ENCODE measurements at places on chromosomes 5 and 9.

GRCh38 chr5:147750065-147750464, 32.5 kb downstream of the JAKMIP2 start:
- DNase-seq: no peak

GRCh38 chr9:73613092-73613701, 461.5 kb downstream of the ANXA1 start:
- DNase-seq: no peak

- no peak for DNase-seq
Measured at GRCh38 chr5:160787240-160787639, 64.8 kb downstream of the ATP10B start.

GRCh38 chr9:117665601-117666385, 38.4 kb upstream of the TLR4 start:
- no peak for DNase-seq

GRCh38 chr5:71587766-71588532, 809 bp downstream of the MCCC2 start:
- DNase-seq: no peak

GRCh38 chr9:87111010-87111409, 163.7 kb upstream of the GAS1 start:
- DNase-seq: no peak

DNA sequence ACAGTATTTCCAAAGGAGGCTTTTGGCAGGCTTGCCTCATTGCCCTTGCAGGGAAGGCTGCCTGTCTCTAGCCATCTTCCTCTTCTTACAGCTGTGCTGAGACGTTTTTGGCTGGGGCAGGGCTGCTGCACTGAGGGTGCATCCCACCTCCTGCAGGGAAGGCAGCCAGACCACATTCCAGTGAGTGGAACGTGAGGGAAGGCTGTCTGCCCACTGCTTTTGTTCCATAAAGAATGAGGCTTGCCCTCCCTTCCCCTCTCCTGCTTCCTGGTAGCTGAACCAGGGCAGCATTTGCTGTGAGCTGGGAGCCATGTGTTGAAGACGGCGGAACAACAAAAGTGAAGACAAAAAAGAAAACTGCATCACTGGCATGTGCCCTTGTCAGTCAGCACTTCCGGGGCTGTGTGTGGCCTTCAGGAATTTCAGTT, 16.8 kb downstream of the MGAT1 start:
- DNase-seq: no peak

DNA sequence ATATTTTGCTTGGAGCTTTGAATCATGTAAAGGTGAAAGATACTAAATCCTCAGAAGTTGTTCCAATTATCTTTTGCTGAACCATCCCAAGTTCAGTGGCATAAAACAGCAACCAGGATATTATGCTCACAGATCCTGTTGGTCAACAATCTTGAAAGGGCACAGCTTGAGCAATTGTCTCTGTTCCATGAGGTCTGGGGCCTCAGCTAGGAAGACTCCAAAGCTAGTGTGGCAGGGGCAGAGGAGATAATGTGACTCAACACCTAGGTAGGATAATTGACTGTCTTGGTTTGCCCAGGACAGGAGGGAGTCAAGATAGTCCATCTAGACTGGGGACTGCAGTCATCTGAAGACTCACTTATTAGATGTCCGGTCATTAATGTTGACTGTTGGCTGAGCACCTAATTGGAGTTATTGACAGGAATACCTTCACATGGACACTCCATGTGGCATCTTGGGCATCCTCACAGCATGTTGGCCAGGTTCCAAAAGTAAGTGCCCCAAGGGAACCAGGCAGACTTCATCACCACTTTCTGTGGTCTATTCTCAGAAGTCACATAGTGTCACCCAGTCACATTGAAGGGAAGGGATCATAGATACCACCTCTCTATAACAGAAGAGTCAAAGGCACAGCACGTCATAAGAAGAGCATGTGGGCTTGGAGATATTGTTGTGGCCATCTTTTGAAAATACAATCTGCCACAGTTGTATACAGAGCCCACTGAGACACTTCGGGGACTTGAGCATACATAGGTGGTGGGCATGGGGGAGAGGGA, 88.4 kb upstream of the GPBP1 start:
- DNase-seq: no peak

DNA sequence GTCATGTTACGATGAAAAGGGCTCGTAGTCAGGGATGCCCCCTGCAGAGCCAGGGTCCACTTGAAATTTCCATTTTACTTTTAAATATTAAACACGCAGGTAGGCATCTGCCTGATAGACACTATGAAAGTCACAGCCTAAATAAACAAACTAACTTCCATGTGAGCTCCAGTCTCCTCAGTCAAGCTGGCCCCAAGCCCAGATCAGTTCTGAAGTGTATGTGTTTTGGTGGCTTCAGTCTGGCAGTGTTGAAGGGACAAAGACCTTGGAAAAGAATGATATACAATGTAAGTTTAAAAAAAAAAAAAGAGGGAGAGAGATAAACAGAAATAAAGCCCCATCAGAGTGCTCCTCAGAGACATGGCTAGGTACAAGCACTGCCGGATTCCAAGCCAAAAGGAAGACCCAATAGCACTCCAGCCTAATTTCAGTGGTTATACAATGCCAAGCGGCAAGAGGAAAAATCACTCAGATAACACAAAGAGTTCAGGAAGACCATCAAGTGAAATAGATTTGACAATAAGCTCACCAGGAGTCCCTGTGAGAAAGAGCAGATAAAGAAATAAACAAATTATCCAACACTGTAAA, 181.0 kb downstream of the BNC2 start:
- no peak for DNase-seq

DNA sequence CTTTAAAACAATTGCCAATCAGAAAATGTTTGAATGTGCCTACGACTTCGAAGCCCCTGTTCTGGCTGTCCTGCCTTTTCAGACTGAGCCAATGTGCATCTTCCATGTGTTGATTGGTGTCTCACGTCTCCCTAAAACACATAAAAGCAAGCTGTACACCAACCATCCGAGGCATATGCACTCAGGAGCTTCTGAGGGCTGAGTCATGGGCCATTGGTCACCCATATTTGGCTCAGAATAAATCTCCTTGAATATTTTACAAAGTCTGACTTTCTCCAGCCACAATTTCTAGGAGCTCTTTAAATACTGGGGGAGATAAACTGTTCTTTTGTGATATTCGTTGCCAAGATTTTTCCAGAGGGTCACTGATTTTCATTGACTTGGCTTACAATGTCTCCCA, 53.9 kb downstream of the C9orf57 start:
- DNase-seq: no peak

GRCh38 chr5:98275980-98276379, 497.5 kb upstream of the RGMB start:
- DNase-seq: no peak

DNA sequence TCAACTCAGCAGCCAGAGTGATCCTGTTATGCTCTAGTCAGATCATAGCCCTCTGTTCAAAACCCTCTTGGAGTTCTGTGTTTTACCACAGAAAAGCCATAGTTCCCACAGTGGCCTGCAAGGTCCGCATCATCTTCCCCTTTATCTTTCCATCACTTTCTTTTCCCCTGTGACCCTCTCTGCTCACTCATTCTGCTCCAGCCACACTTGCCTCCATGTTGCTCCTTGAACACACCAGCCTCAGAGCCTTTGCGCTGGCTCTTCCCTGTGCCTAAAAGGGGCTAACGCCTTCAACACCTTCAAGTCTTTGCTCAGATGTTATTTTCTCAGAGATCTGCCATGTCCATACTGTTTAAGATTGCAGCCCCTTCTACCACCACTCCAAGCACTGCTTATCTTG, 26.3 kb downstream of the CSF2 start:
- no peak for DNase-seq

- peak; percentile 34 for DNase-seq
Measured at GRCh38 chr5:79845448-79846197, 145.4 kb downstream of the MTX3 start.

DNA sequence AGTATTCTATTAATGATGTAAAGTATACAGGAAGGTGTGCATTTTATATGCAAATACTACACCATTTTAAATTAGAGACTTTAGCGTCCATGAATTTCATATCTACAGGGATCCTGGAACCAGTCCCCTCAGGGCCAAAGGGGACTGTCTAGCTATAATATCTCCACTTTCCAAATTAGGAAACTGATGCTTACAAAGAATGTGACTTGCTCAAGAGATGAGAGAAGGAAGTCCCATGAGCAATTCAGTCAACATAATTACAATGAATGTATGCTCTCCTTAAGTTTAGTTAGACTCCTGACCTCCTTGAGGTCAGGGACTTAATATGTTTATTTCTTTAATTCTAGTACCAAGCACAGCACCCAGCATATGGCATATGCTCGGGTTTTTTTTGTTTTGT, 23.7 kb downstream of the NIPBL start:
- DNase-seq: no peak

GRCh38 chr9:86549401-86549811, 195.2 kb upstream of the TUT7 start:
- no peak for DNase-seq

DNA sequence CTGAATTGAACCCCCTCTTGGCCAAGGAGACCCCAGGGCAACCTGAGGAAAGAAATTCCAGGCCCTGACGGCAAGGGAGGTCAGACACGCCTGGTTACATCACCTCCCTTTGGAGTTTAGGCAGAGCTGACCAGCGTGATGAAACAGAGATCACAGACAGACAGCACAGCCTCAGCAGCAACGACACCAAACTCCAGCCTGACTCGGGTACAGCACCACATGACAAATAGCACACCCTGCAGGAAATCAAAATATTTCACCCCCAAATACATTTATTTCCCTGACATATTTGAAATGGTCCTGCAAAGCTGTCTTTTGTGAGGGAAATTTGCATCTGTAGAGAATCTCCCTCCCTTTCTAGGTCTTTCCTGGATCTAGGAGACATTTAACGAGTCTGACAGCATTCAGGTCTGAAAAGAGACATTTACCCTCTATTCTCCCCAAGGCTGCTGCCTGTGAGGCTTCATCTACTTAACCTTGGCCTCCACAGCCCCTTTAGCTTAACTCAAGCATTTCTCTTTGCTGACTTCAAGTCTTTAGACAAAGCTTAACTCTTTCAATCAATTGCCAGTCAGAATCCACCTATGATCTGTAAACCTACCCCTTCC, 2.6 kb downstream of the QSOX2 start:
- DNase-seq: no peak

DNA sequence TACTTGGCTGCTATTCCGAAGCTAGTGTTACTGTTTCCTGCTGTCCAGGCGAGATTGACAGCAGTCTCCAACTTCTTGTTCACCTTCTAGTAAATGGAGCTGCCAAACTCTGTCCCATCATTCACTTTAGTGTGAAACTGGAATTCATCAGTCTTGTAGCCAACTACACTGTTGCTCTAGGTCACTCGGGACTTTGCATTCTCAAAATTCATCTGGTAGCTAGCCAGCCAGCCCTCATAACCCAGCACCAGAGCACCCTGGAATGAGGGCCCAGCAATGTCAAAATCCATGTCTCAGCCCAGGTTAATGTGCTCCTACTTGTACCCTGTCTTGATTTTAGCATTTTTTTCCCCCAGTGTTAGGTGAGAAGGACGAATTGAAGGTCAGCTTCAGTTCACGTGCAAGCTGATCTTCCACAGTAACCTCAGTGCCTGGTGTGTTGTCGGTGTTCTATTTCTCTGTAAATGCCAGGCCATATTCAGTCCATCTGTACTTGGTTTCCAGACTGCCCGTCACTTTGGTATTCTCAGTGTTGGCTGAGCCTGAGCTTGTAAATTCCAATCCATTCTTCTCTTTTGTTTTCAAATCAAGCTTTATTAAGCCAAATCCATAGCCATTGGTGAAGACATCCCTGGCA, 28.9 kb downstream of the ZNF169 start:
- DNase-seq: no peak

- no peak for DNase-seq
Measured at GRCh38 chr9:129145841-129146292, 32.2 kb downstream of the IER5L start.

GRCh38 chr5:78799266-78800017, 150.9 kb upstream of the LHFPL2 start:
- no peak for DNase-seq

- no peak for DNase-seq
Measured at GRCh38 chr5:148336704-148337435, 1.5 kb downstream of the SPINK9 start.

- no peak for DNase-seq
Measured at GRCh38 chr5:88144219-88145001, 124.2 kb downstream of the TMEM161B start.

- DNase-seq: no peak
Measured at GRCh38 chr5:137600721-137601360, 101.7 kb upstream of the SPOCK1 start.

DNA sequence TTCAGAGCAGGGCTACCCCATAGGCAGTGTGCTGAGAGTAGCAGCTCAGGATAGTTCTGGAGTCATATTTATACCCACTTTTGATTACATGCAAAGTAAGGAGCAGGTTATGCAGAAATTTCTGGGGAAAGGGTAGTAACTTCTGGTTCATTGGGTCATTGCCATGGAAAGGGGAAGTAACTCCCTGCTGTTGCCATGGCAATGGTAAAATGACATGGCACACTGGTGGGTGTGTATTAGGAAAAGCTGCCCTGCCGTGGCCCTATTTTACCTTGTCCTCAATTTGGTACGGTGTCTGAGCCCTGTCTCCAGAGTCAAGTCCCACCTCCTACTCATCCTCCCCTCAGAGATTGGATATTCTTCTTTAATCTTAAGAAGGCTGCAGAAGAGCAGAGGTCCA, 526.7 kb upstream of the TYRP1 start:
- DNase-seq: no peak

DNA sequence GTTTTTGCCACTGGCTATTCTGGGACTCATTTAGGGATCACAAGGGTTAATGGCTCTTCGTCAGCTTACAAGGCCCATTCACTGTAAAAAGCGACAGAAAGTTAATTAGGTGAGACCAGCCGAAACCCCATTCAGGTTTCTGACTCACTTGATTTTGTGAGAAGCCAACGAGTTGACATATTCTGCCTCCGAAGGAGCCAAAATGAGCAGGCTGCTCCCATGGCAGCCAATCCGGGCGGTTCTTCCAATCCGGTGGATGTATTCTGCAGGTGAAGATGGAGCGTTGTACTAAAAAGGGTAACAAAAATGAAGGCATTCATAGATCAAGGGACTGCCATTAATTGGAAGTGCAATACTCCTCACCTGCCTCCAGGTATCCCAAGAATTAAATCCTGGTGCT, 39.7 kb downstream of the DDX31 start:
- DNase-seq: no peak

- DNase-seq: no peak
Measured at GRCh38 chr5:35031276-35031675, 16.5 kb downstream of the AGXT2 start.

DNA sequence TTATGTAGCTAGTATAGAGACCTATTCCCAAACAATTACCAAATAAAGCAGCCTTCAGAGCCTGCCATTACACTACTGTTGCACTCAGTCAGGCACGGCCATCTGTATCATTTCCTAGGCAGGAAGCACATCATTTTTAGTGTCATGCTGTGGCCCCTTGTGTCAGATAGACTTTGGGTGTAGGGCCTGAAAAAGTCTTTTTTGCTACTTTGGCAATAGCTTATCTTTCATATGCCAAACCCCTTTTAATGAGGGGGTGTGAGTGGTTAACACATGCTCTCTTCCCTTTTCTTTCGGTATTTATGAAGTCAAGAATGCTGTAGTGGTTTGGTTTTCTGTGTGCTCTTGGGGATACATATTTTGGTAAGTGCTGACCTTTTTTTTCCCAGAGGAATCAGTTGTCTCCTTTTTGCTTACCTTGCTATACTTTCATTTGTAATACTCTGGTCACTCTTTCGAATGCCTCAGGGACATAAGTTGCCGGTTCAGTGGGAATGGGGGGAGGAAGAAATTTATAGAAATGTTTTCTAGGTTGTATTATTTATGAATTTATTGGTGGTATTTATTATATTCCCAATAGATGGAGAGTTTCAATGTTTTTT, 209.8 kb downstream of the CSNK1G3 start:
- DNase-seq: no peak

- DNase-seq: no peak
Measured at GRCh38 chr5:120767178-120767820, 303.2 kb downstream of the PRR16 start.

GRCh38 chr5:91074615-91075014, 308.5 kb downstream of the ARRDC3 start:
- DNase-seq: no peak
